Mesothelial cell of epicardium (in vitro differentiated cells): ENCODE measurements at places on chromosomes 3 and 15.
A peak's percentile ranks its signal among the peaks of the same experiment; 100 is the strongest.

- DNase-seq: peak; percentile 69
Measured at GRCh38 chr3:50147861-50148260, 7.3 kb upstream of the SEMA3F start.

DNA sequence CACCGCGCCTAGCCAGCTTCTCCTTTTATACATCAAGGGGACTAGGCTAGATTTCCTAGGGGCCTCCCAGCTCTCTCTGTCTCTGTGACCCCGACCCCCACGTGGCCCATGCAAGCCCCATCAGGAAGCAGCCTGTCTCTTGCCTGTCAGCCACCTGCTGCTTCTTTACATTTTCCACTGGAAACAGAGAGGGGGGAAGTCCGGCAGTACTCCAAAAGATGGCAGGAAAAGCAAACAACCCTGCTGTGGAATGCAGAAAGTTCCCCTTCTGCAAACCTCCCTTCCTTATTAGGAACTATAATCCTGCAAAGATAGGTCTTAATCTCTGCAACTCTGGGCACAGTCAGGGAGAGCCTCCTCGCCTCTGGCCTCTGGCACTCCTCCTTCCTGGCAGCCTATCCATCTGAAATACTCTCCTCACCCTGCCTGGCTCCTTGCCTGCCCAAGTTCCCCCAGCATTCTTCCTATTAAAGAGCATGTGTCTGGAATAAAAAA is 47.4 kb upstream of the HACD2 start:
- no peak for DNase-seq

GRCh38 chr15:94882071-94882712 is 650.8 kb downstream of the MCTP2 start:
- DNase-seq: no peak

DNA sequence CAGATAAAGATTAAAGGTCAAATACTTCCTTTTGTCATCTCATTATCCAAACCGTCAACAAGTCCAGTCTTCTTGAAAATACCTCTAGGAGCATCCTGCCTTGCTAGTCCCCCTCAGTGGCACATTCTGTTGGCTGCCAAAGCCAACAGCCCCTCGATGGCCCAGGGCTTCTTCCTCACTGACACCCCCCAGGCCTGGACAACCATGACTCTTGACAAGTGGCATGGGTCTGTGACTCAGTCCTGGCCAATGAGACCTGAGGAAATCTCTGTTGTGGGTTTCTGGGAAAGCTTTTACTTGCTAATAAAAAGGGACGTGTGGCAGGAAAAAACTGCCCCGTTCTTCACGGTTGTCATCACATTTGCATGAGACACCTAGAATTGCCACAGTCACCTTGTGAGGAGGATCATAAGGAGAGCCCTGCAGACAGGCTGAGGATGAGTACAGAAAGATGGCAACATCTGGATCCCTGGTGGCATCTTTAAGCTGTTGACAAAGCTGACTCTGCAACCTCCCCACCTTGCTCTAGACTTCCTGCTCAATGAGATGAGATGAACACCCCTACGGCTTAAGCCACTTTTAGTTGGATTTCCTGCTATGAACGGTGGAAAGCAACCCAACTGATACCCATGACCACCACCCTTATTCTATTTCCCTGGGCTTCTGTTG is 81.5 kb downstream of the OXNAD1 start:
- DNase-seq: no peak

DNA sequence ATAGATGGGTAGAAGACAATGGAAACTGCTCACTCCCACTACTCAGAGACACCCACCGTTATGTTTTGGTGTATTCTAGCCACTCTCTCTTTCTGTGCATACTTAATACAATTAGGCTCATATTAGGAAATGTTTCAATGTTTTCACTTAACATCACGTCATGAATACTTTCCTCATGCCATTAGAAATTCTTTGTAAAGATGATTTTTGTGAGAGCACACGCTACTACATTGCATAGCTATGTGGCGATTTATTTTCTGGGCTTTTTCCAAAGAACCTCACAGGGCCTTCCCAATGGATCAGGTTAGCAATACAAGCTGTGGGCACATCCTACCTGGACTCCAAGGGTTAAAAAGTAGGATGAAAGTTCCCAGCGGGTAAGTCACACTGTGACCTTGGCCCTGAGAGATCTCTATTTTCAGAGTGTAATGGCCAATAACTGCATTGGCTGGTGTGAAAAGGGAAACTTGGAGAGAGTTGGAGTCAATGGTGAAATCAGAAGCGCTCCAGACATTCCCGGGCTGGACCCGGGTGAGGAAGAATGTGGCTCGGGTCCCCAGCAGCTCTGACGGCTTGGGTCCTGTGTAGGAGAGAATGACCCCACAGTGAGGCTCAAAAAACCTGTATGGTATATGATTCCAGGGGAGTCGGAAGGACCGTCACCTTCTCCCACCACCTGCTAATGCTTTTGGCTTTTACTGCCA is 25.8 kb upstream of the TGM5 start:
- no peak for DNase-seq

DNA sequence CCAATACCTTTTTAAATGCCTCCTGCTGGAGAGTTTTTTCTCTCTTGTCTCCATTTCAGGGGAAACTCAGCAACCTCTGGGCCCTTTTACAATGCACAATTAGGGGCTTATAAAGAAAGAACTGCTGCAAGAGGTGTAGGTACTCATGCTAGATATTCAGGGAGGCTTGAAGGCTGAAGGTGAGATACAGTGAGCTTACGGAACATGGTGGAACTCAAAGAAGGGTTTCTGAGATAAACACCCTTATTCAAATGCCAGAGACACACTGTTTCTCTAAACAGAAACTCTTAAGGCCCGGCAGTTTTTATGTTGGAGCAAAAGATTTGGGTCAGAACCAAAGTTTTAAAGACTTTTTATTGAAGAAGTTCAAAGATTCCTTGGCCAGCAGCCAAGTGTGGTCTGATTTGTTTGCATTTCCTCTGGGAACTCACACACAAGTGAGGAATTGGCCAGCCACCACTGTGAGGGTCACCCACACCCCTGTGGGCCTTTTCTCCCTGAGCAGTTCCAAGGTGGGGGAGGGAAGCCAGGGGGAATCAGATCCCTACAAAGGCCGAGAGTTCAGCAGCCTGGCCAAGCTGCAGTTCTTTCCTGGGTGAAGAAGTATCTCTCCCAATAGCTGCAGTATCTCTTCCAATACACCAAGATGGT is 47.8 kb downstream of the TNFAIP8L3 start:
- DNase-seq: no peak

DNA sequence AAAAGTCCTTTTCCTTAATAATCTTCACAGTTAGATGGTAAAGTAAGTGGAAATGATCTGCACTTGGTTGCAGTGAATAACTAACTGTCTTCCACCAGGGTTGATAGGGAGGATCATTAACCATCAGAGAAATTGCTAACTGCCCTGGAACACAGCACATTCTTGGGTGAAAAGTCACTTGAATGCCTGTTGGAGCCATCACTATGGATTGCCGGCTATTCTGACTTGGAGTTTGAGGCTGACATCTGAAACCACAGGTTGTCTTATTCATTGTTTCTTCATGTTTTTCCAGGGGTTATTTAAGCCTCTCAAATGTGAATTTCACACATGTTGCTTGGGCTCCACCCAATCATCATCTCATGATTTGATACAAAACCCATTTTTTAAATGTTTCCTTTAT is 901.4 kb downstream of the MCTP2 start:
- DNase-seq: no peak

- peak; percentile 10 for DNase-seq
Measured at GRCh38 chr3:42729404-42730145, 27.0 kb upstream of the HHATL start.

- DNase-seq: no peak
Measured at GRCh38 chr15:36024031-36024688, 478.2 kb upstream of the DPH6 start.

DNA sequence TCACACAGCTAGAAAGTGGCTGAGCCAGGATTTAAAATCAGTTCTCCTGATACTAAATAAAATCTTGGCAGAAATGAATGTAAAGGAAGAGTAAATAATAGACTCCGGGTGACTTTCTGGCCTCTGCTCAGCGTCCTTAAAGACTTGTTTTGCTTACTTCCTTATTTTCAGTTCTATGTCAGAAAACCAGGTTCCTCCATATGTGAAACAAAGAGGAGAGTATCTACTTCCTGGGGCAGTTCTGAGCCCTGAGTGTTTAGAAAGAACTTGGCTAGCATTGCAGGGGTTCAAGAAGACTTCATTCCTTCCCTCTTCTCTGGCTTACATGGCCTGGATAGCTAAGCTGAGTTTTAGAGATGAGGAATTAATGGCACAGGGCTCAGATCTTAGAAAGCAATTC is 222.8 kb upstream of the TLE3 start:
- no peak for DNase-seq

GRCh38 chr3:33496449-33496848 is 56.2 kb upstream of the UBP1 start:
- DNase-seq: no peak

DNA sequence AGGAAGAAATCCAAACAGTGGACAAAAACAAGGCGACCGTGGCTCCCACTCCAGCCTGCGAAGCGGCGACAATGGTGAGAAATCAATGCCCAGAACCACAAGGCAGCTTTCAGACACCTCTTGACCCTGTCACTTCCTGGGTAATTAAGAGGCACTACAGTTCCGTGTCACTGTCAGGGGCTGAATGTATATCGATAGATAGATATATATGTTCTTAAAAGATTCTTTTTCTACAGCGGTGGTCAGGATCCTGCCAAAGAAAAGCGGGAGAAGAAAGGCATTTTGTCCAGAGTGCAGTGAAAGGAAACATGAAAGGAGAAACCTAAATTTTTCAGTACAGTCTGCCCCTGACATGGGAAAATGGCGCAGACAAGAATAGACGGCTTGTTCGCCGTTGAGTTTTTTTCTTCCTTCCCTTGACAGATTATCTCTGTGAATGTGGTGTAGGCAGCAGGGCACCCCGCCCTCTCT is 56.2 kb upstream of the HES1 start:
- DNase-seq: no peak

GRCh38 chr15:47675735-47676134 is 41.6 kb upstream of the SEMA6D start:
- DNase-seq: no peak

DNA sequence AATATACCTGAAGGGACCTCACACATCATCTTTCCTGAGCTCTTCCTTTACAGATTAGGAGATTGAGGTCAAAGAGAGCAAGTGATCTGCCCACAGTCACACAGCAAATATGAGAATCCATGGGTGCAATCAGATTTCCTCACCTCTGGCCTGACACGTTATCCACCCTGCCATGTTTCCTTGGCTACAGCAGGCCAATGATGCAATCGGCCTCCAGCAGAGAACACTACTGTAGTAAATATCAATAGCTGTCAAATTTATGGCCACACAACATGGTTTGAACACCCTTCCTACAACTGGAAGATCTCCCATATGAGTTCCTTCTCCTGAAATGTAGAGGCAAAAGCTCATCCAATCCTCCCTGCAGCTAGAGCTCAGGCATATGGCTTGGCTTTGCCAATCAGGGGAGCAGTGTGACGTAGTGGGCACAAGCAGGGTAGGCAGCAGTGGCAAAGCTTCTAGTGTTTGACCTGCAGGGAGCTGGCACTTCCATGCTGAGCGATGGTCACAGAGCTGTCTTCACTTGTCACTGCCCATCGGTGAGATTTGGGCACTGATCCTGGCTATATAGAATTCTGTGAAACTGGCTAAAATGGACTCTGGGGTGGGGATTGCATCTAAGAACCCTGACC is 271.3 kb downstream of the TJP1 start:
- no peak for DNase-seq
